ENCODE measurements at places on chromosomes 1 and 21.

DNA sequence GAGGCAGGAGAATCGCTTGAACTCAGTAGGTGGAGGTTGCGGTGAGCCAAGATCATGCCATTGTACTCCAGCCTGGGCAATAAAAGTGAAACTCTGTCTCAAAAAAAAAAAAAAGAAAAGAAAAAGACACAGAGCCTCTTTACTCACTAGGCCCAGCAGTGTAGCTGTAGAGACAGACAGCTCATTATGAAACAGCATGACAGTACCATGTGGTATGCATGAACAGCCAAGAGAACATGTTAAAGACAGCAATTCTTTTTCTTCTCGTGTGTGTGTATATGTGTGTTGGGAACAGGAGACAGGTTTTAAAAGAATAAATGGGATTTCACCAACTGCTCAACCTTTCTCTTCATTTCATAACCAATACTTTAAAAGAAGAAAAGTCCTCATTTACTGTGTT lies 118.8 kb downstream of the PIK3R3 start:
- DNase-seq: no peak

DNA sequence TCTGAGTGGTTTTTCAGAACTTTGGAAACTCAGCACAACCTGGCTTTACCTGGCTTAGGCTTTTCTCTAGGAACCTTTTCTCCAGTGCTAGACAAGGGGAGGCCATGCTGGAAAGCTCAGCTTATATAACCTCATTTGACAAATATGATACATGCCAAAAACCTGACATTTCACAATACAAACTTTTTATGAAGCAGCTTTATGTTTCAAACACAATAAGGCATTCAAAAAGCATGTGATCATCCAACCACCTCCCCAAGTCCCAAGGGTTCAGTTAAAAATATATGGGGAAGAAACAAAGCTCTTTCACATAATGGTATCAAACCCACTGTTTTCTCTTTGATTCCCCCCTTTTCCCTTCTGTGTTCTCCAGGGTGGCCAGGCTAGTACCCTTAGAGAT lies 63.7 kb downstream of the ZC3H11B start:
- DNase-seq: peak; percentile 18

GRCh38 chr1:33288976-33289857 lies 31.7 kb downstream of the A3GALT2 start:
- no peak for DNase-seq

DNA sequence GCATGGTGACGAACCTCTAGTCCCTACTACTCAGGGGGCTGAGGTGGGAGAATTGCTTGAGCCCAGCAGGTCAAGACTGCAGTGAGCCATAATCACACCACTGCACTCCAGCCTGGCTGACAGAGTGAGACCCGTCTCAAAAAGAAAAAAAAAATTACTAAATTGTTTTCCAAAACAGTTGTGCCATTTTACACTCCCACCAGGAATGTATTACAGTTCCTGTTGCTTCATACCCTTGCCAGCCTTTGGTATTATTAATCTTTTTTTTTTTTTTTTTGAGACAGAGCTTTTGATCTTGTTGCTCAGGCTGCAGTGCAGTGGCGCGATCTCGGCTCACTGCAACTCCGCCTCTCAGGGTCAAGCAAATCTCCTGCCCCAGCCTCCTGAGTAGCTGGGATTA lies 55.9 kb downstream of the RPS6KA1 start:
- no peak for DNase-seq

DNA sequence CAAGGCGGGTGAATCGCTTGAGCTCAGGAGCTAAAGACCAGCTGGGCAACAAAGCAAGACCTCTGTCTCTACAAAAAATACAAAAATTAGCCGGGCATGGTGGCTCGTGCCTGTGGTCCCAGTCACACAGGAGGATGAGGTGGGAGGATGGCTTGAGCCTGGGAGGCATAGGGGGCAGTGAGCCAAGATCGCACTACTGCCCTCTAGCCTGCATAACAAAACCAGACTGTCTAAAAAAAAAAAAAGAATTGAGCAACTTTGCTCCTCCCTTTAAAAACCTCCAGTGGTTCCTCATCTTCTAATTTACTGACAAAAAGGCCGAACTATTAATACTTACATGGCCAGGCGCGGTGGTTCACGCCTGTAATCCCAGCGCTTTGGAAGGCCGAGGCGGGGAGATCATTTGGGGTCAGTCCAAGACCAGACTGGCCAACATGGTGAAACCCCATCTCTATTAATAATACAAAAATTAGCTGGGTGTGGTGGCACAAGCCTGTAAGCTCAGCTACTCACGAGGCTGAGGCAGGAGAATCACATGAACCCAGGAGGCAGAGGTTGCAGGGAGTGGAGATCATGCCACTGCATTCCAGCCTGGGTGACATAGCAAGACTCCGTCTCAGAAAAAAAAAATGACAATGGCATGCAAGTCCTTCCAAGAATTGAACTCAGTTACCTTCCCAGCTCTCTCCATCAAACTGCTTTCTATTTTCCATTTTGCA lies 4.4 kb downstream of the ACBD3 start:
- peak; percentile 11 for DNase-seq

DNA sequence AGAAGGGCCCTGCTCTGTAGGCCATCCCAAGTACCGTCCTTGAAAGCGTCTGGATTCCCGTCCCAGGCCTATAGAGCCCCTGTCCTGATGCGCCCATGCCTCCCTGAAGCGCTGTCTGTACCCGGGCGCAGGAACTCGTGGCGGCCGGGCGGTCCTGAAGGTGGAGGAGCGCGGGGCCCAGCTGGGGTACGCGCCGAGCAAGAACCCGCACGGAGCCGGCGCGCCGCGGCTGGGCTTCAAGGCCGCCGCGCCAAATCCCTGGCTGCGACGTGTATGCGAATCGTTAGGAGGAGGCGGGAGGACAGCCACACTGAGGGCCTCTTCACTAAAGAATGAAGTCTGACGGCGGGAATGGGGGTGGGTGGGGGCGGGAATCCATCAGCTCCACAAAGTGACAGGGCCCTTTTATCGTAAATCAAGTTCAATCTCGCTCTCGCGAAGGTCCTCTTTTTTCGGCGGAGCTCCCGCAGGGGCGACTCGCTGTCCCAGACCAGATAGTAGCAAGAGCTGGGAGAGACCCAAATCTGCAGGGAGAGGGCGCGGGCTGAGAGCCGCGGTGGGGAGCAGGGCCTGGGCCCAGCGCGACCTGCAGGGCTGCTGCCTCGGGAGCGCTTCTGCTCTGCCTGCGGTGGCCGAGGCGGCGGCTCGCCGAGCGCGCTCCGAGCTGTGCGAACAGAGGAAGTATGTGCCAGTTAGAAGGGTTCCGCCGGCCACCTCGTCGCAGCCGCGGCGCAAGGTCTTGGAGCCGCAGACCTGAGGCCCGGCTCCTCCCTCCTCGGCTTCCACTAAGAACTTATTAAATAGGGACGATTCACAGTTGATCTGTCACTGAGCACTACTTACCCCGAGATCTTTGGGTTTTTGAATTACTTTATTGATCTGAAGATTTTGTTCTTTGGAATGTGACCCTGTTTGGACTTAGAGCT lies 10.4 kb downstream of the BARHL2 start:
- no peak for DNase-seq

DNA sequence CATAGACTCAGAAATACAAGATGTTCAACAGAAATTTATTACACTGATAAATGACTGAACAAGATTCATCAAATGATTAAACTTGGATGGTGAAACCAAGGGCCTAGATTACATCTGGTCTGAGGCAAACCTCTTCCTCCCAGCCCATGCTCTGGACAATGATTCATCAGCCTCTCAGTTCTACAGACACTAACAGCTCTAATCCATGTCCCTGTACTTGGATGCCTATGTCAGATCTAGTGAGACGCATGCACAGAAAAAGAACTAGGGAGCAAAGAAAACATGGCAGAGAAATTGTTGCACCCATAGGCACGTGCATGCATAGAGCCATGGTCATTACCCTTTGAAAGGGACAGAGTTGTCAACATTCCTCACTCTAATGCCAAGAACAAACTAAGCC lies 250.1 kb downstream of the KCNH1 start:
- DNase-seq: no peak

GRCh38 chr21:32383812-32384211 lies 9.0 kb downstream of the URB1 start:
- no peak for DNase-seq

DNA sequence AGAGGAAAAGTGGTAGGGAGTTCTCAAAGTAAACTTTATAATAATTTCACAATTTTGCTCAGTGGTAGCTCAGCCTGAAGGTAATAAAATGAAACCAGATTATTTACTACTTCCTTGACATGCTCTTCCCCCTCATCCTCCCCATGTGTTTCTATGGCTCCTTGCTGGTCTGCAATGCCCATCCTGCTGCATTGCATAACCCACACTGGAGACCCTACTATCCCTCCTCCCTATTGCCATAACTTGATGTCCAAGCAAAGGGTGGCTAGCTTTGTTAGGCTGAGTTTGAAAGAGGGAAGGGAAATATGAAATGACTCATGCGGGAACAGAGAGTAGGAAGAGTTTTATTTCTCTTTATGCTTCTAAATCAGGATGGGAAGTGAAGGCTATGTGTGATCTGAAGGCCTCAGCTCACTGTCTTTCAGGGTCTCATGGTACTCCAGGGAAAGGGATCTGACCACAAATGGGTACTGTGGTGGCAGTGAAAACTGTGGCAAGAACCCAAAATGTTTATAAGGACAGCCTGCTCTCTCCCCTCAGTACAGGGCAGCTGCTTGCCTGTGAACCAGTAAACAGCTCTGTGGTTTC lies 36.4 kb upstream of the HSD17B7 start:
- peak; percentile 35 for DNase-seq
